ENCODE measurements at places on chromosomes 5 and 9. TPM values are rescaled to one million over a fixed set of nuclear protein-coding genes. Genes with fewer than 3 reads are reported as not detected.

The FSD1L gene
- 2.8 TPM for total RNA-seq

The SPAG8 gene
- total RNA-seq: 1.2 TPM

The RASEF gene
- total RNA-seq: 1.3 TPM

The TAS2R1 gene
- total RNA-seq: not detected

The SLC24A2 gene
- total RNA-seq: 1.1 TPM

The UBE2QL1 gene
- total RNA-seq: 0.42 TPM

The EQTN gene
- total RNA-seq: not detected

The KIAA1958 gene
- total RNA-seq: 3.4 TPM

The CTXN3 gene
- total RNA-seq: not detected

The CARD19 gene
- total RNA-seq: 92.9 TPM

The ANKRD34B gene
- not detected for total RNA-seq
